ENCODE measurements at places on chromosomes 1 and 21.

GRCh38 chr1:224211206-224211962, 28.3 kb downstream of the DEGS1 start:
- DNase-seq = no peak

GRCh38 chr1:210700511-210700910, 371.8 kb downstream of the HHAT start:
- no peak for DNase-seq

DNA sequence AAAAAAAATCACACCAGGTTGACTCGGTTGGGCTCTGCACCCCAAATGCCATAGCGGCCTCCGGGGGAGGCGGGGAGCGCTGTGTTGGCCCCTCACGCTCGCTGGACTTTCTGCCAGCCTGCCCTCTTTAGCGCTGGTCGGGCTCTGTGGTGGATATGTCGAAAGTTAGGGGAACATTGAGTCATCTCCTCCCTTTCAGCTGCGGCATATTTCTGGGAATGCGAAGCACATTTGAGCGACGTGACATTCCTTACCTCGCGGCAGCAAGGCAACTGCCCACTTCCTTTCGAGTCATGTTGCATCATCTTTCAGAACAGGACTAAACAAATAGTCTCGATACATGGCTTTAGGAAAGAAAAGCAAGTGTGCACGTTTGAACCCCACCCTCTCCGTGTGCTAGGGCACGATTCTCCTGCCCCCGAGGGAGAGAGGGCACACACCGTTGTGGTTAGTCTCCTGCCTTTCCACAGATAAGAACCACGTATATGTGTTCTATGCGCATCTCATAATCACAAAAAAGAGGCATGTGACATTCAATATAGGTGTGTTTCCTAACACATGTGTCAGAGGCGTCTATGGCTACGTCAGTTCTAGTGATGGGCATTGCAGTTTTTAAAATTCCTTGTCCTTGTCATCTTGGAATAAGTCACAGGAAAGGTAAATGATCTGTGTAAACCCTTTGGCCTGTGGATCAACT, 105.9 kb upstream of the SLC45A1 start:
- no peak for DNase-seq

DNA sequence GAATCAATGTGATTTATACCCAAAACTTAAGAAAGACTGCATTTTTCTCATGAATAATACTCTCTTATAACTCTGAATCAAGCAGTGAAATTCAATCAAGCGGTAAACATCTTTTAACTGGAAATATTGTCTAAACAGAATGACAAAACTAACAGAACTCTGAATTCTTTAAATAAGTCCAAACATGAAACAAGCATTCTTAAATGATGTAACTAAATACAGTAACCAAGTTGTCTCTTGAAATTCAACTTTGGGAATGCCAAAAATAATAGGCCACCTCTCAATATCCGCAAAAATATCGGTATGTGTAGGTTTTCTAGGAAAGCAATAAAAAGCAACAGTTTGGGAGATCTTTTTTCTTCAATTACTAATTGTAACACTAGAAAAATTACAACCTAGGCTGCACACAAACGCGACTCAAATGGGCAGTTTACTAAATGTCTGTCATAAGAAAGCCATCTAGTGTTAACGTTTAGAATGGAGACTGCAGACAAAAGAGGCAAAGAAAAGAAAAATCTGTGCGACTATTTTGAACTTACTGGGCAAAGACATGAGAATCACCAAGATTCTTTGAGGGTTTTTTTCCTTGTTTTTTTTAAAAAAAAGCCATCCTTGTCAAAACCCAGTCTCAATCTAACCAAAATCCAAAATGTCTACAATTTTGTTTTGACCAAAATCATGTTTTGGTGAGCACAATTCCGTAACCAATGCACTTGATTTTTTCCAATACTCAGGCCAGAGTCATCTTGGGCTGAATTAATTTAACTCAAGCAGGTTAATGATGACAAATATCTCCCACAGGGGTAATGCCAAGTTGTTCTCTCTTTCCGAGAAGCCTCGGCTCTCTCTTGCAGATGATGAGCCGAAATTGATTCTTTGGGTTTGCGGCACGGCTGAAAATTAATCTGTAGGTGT, 1.3 kb downstream of the SIPA1L2 start:
- no peak for DNase-seq

- no peak for DNase-seq
These were observed 167.9 kb downstream of the ADSS2 start for GRCh38 chr1:244283772-244284171.

GRCh38 chr1:181142096-181142958, 53.8 kb downstream of the IER5 start:
- peak; percentile 51 for DNase-seq

- no peak for DNase-seq
These were observed 13.8 kb downstream of the DSCAM start for GRCh38 chr21:40833184-40833583.

- DNase-seq = no peak
These were observed 18.4 kb downstream of the RIT1 start for GRCh38 chr1:155892796-155893195.

- DNase-seq = no peak
These were observed 532.3 kb downstream of the USP25 start for GRCh38 chr21:16262091-16262490.

- DNase-seq = no peak
These were observed 553.0 kb downstream of the SMYD3 start for GRCh38 chr1:245953876-245954660.

GRCh38 chr1:27144049-27144748, 10.7 kb downstream of the SLC9A1 start:
- no peak for DNase-seq

GRCh38 chr1:28811766-28812668, at the start of gene OPRD1:
TSS of gene OPRD1 (plus strand) at chr1:28812170. CDS start at chr1:28812384, 214 bp downstream.
- no peak for DNase-seq

GRCh38 chr1:152048416-152049009, 11.7 kb upstream of the S100A11 start:
- DNase-seq = peak; percentile 63

DNA sequence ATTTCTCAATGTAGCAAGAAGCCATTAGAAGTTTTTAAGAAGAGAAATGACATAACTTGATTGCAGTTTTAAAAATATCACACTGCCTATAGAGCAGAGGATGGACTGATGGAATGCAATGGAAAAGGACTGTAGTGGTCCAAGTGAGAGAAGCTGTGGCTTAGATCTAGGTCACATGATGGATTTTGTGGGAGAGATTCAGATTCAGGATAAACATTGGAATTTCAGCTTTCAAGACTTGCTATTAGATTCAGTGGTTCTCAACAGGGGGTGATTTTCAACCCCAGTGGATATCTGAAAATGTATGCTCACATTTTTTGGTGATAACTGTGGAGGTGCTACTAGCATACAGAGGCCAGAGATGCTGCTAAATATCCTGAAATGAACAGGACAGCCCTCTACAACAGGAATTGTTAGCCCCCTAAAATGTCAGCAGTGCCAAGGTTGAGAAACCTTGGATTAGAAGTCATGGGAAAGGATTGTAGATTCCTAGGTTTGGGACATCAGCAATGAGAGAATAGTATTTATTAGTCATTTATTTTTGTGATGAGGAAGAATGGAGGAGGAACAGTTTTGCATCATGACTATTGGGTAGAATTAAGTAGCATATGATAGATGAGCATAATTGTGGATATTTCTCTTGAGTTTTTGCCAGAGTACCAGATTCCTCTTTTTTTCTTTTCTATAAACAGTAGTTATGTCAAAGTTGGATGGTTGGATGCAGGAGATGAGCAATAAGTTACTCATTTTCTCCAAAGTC, 30.1 kb upstream of the KCNK2 start:
- DNase-seq = no peak

GRCh38 chr1:180893614-180894013, 19.1 kb upstream of the KIAA1614 start:
- DNase-seq = no peak

DNA sequence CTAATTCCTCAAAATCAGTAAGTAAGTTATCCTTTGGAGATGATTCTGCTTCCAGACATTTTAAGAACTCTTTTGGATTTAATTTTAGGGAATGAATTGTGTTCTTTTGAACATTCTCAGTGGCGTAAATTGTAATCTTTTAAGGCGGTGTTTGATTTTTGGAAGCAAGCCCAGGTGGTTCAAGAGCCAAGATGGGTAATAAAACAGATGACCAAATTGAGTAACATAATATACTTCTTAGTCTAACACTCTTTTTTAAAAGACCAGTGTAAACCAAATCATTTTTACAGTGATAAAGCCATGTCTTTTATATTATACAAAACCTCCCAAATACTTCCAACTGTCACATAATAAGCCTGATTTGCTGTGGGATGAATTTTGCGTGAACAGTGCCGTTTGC, 133.8 kb downstream of the LRRC40 start:
- no peak for DNase-seq

DNA sequence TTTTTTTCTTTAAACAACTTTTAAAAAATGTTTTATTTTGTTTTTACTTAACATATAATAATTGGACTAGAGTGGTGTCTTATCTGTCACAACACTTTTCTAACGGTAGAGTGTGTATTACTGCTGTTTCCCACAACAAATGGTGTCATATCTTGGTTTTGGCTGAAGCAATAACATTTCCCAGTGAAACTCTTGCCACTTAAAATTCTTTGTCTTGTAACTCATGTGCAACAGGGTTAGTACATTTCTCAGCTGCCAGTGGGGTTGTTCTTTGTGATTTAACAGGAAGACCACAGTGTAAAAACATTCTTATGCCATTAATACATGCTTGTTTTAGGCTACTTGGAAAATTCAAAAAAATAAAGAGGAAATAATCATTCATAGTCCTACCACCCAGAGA, 43.5 kb downstream of the ALPL start:
- DNase-seq = no peak

- no peak for DNase-seq
These were observed 9.1 kb downstream of the CDKN2C start for GRCh38 chr1:50978852-50979781.

DNA sequence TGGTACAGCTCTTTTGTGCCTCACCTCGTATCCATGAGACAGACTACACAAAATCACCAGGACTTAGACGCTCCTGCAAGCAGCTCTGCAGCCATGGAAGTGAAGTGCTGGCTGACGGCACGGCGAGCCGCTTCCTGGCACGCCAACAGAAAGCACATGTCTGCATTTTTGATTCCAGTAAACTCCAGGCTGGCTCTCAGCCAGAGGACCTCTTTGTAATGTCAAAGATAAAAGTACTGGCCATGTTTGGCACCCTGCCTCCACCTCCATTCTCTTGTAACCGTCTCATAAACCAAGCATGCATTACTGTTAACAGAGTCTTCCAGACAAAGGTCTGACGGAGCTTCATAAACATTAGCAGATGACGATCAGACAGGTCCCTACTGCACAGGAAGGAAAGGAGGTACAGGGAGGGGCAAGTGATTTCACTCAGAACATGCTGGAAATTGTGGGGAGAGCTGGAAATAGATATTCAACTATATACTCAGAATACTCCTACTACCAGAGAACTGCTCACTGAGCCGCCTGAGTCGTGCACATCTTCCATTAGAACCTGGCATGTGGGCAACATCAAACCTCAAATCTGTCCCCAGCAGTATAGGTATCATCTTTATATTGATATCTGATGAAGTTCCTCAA, 632.0 kb downstream of the SMYD3 start:
- DNase-seq = no peak

DNA sequence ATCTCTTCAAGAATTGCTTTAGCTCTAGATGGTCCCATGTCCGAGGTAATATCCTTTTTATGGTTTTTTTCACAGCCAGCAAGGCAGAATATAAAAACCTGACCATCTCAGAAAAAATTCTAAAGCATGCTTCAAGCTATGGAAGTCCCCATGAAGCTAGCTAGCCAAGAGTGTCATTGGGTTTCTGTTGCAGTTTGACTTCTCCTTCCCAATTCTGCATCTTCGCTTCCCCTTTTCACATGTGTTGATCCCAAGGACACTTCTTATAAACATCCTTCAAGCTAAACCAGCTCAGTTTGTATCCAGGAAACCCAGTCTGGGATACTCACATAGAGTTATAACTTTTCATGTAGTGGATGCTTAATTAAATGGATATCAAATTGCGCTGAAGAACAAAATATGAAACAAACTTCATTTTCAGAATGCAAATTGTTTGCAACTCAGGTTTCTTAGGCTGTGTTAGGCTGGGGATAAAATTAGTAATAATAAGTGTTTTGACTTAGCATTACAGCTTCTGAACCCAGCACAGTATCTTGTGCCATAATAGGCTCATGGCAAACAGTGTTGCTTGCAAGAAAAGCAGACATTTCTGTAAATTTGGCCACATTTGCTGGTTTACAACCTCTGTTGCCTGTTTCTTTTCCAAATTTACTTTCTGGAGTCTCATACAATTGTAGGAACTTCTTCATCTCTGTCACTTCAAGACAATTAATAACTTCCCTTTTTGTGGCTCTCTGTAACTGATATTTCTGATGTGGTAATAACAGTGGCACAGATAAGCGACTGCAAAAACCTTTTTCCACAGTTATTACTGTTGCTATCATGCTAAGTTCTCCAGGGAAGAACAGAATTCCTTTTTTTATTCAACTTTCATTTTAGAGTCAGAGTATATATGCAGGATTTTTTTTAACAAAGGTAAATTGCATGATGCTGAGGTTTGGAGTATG, 53.2 kb downstream of the NCAM2 start:
- DNase-seq = no peak

- DNase-seq = no peak
These were observed 109.8 kb downstream of the PATJ start for GRCh38 chr1:61851849-61852669.

GRCh38 chr1:53365437-53366063, 37.7 kb upstream of the LRP8 start:
- DNase-seq = no peak

GRCh38 chr1:196557797-196558196, 50.4 kb downstream of the KCNT2 start:
- no peak for DNase-seq

- DNase-seq = no peak
These were observed 287.5 kb downstream of the PTGER3 start for GRCh38 chr1:70760154-70760553.

- no peak for DNase-seq
These were observed 16.3 kb downstream of the DPYD start for GRCh38 chr1:97904534-97904933.

- DNase-seq = no peak
These were observed 40.9 kb downstream of the SYT6 start for GRCh38 chr1:114112775-114113174.

- no peak for DNase-seq
These were observed 22.3 kb downstream of the MFSD2A start for GRCh38 chr1:39977202-39977601.

GRCh38 chr1:86197206-86197855, 40.8 kb upstream of the COL24A1 start:
- DNase-seq = no peak

DNA sequence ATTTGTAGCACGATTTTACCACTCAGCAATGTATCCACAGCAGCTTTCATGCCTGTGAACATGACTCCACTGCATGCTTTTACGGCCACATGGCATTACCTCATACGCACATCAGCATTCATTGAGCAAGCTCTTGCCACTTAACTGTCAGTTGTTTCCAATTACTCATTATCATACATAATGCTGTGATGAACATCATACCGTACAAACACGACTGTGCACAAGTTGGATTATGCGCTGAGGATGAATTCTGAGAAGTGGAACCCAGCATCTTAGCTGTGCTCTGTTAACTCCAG, 9.6 kb downstream of the UMODL1 start:
- no peak for DNase-seq
